ENCODE measurements at places on chromosomes 4 and X.

- DNase-seq: no peak
These were observed 789.0 kb downstream of the TECRL start for GRCh38 chr4:63620271-63620670.

GRCh38 chrX:38678183-38678582 is 116.8 kb downstream of the TSPAN7 start:
- no peak for DNase-seq

- peak; percentile 37 for DNase-seq
These were observed 19.9 kb downstream of the ANK2 start for GRCh38 chr4:113069212-113069892.

- no peak for DNase-seq
These were observed 38.9 kb downstream of the PDHA1 start for GRCh38 chrX:19382555-19383145.

- DNase-seq: no peak
These were observed 14.1 kb downstream of the CTBP1 start for GRCh38 chr4:1234811-1235292.

DNA sequence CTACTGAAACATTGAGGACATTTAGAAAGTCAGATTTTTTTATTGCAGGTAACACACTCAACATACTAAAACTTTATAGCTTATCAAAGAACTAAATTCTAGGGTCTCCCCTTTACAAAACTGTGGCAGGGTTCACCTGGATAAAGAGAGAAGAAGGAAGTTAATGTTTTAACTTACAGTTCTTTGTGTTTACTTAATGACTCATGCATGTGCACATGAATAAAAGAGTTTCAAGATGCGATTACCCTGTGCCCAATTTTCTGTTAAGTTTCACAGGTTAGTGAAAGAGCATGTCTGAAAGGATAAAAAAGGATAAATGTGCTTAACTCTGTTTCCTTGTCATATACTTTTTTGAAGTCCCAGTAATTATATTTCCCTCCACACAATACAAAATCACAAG is 16.8 kb downstream of the DCAF8L1 start:
- no peak for DNase-seq
